ENCODE measurements at places on chromosomes 11 and 22. TPM values are rescaled to one million over a fixed set of nuclear protein-coding genes. Genes with fewer than 3 reads are reported as not detected.

DNA sequence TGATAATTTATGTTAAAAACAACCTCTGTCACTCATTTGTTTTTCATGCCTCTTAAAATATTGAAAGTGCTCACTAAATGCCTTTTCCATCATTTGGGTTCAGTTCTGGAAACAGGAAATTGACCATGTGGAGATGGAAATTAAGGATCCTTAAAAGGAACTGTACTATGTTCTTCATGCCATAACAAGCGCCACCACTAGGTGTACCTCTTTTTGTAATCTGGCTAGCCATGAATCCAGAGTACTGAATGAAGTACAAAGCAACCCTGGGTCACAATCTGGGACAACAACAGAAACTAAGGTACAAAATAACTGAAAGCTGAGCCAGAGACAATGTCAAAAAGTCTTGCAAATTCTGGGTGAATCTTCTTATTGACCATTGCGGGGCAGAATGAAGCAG lies 559.1 kb downstream of the FAM181B start:
- DNase-seq: no peak

GRCh38 chr22:26922806-26923205 lies 265.4 kb downstream of the MIAT start:
- peak; percentile 6 for DNase-seq

ZBTB16 gene
- 0.53 TPM for total RNA-seq

DNA sequence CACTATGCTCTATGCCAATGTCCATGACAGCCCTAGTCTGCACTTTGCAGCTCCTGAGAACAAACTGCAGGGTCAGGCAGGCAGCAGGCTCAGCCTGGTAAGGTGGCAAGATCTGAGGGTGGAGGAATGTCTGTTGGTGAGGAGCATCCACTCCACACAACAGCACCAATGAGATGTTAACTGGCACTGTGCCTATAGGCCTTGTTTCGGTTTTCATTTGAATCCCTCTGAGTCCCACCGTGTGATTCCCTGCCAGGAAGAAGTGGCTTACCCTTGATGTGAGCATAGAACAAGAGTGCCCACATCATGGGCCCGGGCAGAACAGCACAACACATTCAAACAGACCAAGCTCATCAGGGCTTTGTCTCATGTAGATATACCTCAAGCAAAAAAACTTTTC lies 44.1 kb upstream of the CHRM4 start:
- DNase-seq: no peak

- no peak for DNase-seq
Observed at GRCh38 chr11:73280626-73281025, 8.5 kb downstream of the P2RY6 start.

GRCh38 chr11:47507563-47508239 lies 45.2 kb downstream of the CELF1 start:
- DNase-seq: no peak

- no peak for DNase-seq
Observed at GRCh38 chr11:44982496-44983062, 31.9 kb upstream of the TP53I11 start.

ALDH3B1 gene
- 36.6 TPM for total RNA-seq

- no peak for DNase-seq
Observed at GRCh38 chr11:132244846-132245245, 874.4 kb downstream of the NTM start.

CLDN5 gene
- total RNA-seq: 11.0 TPM

DDTL gene
- not detected for total RNA-seq

UCP2 gene
- total RNA-seq: 148 TPM

GRCh38 chr22:23574877-23575276 lies 5.2 kb downstream of the IGLL1 start:
- DNase-seq: no peak

- DNase-seq: no peak
Observed at GRCh38 chr11:64466115-64466718, 107.3 kb downstream of the RPS6KA4 start.

- DNase-seq: no peak
Observed at GRCh38 chr11:47354913-47355282, 2.4 kb upstream of the MYBPC3 start.

DNA sequence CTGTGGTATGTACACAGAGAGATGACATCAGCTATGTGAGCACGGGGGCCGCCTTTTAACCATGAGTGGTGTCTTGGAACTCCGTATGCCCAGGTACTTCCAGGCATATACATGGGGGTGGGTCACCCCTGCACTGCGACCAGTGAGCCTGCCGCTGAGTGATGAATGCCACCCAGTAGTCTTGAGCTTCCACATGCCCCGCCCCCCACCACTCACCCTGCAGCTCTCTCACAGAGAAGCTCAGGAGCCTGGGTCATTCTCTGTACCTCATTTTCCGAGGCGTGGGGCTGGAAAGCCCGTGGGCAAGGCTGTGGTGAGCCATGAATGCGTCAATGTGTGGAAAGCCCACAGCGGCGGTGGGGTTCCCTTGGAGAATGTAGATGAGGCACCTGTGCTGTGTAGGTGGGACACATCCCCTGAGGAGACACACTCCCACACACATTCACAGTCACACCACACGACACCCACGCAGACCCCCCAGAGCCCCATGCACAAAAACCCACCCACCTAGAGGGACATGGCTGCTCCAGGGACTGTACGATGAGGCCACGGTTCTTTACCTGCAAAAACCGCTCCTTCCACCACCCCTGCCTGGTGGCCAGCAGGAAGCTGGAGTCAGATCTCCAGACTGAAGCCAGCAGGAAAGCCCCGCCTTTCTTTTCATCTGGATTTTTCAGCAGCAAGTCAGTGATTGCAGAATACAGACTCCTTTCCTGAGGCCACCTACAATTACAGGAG lies 67.6 kb downstream of the PIWIL3 start:
- DNase-seq: no peak

- DNase-seq: peak; percentile 69
Observed at GRCh38 chr22:49638788-49639187, 188.9 kb downstream of the BRD1 start.

PGA5 gene
- 18.1 TPM for total RNA-seq

DNA sequence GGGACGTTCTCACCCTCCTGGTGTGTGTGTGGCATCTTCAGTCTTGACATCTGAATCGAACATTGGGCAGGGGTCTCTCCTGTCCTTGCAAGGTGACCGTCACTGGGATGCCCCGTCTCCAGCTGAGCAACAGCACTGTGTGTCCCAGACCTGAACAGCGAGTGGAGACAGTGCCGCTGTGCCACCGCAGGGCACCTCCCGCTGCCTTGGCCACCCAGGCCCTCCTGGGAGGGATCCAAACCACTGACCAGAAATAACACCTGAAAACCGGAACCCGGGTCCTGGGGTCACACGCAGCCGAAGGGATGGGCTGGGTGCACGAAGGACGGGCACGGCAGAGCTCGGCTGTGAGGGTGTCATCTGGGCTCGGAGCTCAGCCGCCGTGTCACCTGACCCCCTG lies 102.2 kb downstream of the BRD1 start:
- DNase-seq: no peak

DNA sequence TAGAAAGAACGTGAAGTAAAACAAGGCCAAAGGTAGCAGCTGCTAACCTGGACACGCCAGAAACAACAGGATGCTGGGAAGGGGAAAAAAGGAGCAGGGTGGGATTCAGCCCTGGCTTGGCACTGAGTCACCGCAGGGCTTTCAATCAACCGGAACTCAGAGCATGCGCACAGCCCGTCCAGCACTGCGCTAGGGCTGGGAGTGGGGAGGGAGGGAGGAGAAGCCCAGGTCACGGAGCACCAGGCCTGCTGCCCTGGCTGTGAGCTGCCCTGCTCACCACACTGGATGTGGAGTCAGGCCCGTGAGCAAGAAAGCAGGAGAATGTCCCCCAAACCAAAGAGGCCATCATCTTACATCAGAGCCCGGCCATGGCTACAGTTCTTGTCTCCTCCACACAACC lies 51.5 kb downstream of the APOL1 start:
- no peak for DNase-seq

CYTH4 gene
- total RNA-seq: not detected

OPCML gene
- total RNA-seq: not detected

MRGPRF gene
- total RNA-seq: not detected

GRCh38 chr11:102680945-102681344 lies 24.6 kb downstream of the MMP27 start:
- peak; percentile 34 for DNase-seq

DNA sequence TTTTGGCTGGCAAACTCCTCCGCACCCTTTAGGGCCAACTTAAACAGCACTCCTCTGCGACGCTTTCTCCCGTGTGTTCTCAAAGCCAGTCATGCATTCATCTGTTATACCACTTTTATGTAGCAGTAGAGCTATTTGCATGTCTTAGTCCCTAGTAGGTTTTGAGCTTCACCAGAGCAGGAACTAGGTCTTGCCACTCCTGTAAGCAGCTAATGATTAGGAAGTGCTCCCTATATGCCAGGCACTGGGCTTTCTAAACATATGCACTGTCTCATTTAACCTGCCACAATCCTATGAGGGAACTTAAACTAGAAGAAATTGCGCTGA lies 180.8 kb downstream of the DBX1 start:
- no peak for DNase-seq

DNA sequence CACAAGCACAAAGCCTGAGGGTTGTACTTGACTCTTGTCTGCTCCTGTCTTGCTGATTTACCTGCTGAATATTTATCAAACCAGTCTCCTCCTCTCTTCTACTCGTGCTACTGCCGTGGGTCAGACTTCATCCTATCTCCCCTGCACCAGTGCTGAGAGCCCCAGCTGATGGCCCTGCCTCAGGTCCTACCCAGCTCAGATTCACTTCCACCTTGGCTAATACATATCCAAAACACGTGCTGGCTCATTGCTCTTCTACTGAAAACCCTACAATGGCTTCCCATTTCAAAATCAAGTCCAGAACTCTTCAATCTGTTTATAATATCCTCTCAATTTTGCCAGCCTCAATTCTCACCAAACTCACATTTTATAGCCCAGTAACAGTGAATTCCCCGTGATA lies 48.3 kb downstream of the RAB30 start:
- DNase-seq: no peak

OR4X1 gene
- not detected for total RNA-seq

Data from myocyte (in vitro differentiated cells).